NCI-H446 treated with DMSO at 0.1 percent for 48 hours (cell line): ENCODE measurements at places on chromosomes 16 and 17.

GRCh38 chr17:69188064-69188463, 40.6 kb downstream of the ABCA10 start:
- no peak for DNase-seq

DNA sequence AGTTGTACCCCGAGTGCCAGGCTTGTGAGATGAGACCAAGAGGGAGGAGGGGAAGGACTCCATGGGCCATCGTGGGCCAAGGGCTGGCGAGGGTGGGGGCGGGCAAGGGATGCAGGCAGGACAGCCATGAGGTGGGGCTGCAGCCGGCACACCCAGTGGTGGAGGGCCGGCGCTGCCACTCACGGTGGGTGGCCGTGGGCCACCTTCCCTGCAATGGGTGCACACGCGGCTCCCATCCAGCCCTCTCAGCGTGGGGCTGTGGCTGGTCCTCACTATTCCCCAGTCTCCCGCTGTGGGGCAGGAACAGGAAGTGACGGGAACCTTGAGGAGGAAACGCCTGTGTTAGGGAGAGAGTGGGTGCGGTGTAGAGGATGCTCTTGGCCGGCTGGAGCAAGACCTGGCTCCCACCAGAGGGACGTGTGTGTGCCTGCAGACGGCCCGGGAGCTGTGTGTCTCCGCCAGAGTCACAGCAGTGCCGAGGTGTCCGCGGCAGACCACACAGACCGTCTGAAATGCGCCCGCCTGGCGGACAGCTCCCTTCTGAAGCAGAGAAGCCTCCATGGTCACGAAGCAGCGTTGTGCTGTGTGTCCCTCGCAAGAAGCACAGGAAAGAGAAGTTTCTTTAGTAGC, 23.6 kb downstream of the CIBAR2 start:
- no peak for DNase-seq

DNA sequence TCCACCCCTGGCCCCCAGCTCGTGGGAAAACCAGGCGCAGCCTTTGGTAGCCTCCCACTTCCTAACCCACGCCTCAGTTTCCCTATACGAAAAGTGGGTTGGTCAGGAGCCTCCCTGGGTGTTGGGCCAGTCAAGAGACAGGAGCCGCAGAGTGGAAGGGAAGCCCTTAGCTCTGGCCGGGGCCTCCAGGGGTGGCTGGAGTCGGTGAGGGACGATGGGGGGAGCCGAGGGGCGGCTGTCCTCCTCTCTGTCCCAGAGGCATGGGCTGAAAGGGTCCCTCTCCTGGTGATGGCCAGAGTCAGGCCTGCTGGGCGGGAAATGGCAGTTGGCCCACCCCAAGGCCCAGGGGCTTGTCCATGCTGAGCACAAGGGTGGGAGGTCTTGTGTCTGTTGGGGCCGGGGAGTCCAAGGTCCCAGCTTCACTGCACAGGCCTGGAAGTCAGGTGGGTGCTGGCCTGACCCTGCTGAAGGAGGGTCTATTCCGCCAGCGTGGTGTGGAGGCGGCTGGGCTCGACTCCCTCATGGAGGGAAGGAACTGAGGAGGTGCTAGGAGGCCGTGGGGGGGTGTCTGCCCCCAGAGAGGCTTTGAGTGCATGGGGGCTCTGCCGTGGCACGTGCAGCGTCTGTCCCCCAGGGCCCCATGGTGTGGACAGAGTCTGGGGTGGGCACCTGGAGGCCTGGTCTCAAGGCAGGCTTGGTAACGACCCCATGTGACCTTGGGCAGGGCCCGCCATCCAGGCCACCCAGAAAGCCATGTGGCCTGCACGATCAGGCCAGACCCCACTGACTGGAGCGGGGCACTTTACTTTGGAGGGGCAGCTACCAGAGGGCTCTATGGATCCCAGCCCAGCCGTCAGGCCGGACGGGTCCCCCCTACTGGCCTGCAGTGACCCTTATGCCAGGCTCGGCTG, 1.1 kb downstream of the SLC16A3 start:
- no peak for DNase-seq

DNA sequence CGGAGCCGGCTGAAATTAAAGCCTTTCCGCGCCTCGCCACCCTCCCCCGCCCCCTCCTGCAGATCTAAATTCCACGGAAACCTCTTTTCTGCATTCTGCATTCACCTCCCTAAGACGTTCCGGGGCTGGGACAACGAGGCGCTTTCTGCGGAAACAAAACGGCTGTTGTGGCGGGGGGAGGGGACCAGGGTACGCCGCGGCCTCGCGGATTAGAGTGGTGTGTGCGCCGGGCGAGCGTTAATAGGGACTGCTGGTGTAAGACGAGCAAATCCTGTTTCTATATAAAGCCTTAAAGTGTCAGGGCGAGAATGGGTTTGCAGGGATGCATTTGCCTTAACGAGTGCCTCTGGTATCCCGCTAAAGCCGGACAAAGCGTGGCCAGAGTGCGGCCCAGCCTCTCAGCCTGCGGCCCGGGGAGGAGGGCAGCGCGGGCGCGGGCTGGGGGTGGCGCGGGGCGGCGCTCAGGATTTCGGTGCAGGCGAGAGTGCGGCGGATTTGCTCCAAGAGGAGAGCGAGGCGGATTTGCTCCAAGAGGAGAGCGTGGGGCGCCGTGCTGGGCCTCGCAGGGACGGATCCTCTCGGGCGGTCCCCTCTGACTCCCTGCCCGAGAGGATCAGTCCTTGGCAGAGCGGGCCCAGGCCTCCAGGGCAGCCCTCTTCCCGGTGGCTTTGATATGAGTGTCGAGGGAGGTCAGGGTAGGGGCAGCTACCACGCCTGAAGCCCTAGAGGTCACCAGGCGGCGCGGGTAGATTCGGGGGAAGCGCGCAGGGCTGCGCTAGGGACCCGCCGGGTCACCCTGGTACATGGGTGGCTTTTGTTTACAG, 5.1 kb downstream of the BAHCC1 start:
- DNase-seq = no peak

DNA sequence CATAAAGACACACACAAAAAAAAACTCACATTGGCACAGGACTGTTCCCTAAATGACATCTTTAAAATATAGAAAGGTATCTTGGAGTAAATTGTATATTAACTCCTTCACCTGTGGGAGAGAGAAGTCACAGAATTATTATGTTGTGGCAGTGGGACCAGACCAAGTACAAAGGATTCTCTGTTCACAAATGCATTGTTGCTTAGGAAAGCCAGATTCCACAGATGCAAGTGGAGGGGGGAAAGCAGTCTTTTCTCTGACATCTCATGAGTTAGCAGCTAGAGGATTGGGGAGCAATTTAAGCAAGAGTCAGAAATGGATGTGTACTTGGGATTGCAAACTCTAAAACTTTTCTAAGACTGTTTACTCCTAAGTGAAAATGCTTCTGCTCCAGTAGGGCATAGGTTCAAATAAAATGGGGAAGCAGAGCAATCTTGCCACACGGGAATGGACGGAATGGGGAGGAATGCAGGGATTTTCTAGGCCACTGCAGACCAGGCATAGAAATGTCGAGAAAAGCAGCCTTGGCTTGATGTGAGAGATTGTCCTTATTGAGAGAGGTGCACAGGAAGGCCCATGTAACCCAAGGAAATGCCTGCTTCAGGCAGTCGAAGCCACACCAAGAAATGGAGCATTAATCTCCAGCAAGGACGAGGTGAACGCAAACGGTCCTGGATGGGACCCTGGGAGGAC, 4.1 kb upstream of the PMP22 start:
- DNase-seq = no peak

- DNase-seq = no peak
Observed at GRCh38 chr17:16003841-16004240, 4.2 kb downstream of the TTC19 start.

- DNase-seq = no peak
Observed at GRCh38 chr17:60110586-60110985, 31.9 kb upstream of the HEATR6 start.

- DNase-seq = no peak
Observed at GRCh38 chr17:44907729-44908470, 7.4 kb downstream of the GFAP start.

GRCh38 chr17:64441772-64442540, 7.0 kb upstream of the MILR1 start:
- no peak for DNase-seq

- DNase-seq = no peak
Observed at GRCh38 chr17:83062818-83063671, 16.4 kb upstream of the METRNL start.

DNA sequence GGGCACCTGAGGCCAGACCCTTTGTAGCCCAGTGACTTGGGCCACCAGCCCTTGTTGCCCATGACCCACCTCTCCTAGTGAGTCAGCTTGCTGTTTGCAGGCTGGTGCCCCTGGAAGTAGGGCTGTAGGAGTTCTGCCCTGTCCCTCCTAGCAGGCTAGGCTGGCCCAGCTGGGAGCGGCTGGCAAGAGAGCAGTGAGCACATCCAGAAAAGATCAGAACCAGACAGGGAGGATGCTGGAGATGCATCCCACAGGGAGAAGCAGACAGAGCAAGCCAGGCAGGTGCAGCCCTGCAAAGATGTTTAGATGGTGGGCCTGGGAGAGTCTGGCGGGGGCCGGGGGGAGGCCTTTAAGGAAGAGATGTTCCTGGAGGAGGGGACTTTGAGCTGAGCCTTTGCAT, 2.4 kb downstream of the SLC5A10 start:
- no peak for DNase-seq

GRCh38 chr17:80762076-80762475, 217.4 kb downstream of the RPTOR start:
- no peak for DNase-seq

DNA sequence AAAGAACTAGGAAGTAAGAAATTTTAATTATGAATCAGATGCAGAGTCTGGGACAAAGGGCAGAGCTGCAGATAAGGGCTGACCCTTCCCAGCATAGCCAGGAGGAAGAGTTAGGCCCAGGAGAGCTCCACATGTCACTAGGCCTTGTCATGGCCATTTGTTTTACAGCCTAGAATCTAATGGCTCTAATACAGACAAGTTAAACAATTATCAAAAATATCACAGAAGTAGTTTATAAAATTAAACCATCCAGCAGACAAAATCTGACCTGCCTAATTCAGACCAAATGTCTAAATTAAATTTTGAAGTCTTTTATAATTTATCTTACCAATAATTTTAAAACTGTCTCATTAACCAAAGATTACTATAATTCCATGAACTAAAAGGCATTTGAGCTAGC, 1369.5 kb downstream of the CDH11 start:
- DNase-seq = no peak

GRCh38 chr17:22704674-22705073, 1012.4 kb downstream of the KCNJ18 start:
- no peak for DNase-seq

- DNase-seq = no peak
Observed at GRCh38 chr17:596763-597644, 117.6 kb downstream of the VPS53 start.

DNA sequence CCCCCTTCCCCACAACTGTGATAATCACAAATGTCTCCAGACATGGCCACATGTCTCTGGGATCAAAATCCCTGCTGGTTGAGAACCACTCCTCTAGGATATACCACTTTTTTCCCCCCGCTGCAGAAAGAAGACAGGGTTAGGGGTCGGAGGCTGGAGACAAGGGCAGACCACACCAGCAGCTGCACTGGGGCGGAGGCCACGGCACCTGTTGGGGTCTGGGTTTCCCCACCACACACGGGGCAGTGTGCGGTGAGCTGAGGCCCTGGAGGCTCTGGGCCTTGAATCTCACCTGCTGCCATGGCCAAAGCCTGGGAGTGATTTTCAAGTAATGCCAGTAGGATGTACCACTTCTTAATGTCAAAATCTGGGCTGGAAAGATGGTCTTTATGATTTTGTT, 320.5 kb downstream of the SNX29 start:
- no peak for DNase-seq

DNA sequence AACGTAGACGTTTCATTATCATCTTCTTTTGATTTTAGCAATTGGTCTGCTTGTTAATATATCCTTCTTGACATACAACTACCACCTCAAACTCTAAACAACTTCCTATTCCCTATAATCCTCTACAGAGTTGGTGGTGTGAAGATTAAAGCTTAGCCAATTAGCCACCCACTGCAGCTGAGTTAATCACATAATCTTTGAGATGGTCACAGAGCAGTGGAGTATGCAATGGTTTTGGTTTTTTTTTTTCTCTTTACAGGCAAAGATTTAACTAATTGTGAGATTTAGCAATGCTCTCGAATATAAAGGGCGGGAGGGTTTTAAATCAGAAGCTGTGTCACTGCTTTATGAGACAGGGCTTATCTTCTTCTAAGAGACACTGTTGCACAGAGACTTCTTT, 37.0 kb downstream of the STX8 start:
- DNase-seq = no peak

- no peak for DNase-seq
Observed at GRCh38 chr17:64296246-64296645, 33.2 kb upstream of the TEX2 start.

DNA sequence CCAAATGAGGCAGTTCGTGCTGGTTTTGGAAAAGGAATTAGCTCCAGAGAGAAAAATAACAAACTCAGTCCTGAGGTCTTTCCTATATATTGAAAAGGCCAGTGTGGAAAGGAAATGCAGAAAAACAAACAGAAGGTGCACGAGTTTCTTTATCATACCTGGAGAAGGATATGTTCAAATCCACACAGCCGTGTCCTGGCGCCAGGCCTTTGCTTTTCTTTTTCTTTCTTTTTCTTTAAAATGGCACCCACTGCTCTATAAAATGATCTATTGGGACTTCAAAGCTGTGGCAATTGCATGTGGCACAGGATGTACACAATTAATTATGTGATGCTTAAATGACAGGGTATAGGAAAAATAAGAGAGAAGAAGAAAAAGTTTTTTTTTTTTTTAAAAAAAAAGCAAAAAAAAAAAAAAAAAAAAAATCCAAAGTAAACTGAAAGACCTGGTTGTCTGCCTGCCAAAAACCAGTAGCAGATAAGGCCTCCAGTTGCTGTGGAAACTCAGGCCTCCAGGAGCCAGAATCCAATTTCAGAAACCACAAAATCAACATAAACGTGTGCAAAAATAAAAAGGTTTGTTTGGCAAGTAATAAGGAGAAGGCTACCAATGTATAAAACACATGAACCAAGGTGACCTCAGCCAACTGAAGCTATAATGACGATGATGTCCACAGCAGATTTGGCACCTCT, 957.6 kb upstream of the SOX9 start:
- no peak for DNase-seq

GRCh38 chr17:58324409-58325288, 3.9 kb downstream of the TSPOAP1 start:
- no peak for DNase-seq

- DNase-seq = no peak
Observed at GRCh38 chr16:12314653-12315185, 338.2 kb downstream of the SNX29 start.

DNA sequence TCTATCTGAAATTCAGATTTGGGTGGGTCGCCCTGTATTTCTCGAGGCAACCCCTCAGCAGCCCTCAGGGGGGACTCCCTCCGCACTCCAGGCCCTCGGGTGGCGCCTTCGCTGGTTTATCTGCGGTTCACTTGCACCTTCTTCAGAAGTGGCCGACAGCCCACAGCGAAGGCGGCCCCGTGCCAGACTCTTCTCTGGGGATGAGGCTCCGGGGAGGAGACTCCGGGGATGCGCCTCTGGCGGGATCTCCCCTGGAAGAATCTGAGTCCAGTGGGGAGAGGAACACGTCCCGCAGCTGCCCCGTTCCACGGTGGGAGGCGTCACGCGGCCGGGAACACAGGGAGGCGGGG, 63.9 kb upstream of the DNAJA2 start:
- DNase-seq = no peak
